ENCODE measurements at places on chromosomes 1 and 21.
A peak's percentile ranks its signal among the peaks of the same experiment; 100 is the strongest.

GRCh38 chr1:112637254-112638109 lies 17.9 kb downstream of the CAPZA1 start:
- DNase-seq, result peak; percentile 50

DNA sequence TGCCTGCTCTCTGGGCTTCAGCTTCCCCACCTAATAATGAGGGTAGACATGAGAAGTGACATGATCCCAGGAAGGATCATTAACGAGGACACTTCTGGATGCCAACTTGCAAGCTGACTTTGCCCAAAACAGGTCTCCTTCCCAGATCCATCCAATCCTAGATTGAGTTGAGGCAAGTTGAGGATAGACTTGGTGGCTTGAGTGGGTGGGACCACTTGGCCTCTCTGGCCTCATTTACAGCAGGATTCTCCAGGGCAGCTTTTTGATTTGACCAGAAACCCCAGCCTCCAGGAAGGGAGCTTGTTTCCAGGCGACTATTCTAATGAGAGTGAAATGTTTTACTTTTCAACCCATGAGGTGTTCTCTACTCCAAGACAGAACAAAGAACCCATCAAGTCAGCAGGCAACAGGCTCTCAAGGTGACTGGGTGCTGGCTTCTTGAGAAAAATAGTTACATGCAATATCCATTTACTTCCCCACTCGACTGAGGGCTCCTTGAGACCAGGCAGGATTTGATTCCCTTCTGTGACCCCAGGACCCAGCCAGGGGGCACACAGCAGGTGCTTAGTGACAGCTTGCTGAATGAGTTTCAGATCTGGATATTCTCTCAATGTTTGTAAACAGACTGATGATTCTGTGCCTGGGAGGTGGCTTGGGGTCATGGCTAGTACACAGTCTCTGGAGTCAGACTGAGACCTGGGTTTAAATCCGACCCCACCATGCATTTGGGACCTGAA lies 128.2 kb downstream of the DMRTB1 start:
- DNase-seq, result no peak

GRCh38 chr1:24964811-24965570 lies 34.9 kb upstream of the RUNX3 start:
- no peak for DNase-seq

DNA sequence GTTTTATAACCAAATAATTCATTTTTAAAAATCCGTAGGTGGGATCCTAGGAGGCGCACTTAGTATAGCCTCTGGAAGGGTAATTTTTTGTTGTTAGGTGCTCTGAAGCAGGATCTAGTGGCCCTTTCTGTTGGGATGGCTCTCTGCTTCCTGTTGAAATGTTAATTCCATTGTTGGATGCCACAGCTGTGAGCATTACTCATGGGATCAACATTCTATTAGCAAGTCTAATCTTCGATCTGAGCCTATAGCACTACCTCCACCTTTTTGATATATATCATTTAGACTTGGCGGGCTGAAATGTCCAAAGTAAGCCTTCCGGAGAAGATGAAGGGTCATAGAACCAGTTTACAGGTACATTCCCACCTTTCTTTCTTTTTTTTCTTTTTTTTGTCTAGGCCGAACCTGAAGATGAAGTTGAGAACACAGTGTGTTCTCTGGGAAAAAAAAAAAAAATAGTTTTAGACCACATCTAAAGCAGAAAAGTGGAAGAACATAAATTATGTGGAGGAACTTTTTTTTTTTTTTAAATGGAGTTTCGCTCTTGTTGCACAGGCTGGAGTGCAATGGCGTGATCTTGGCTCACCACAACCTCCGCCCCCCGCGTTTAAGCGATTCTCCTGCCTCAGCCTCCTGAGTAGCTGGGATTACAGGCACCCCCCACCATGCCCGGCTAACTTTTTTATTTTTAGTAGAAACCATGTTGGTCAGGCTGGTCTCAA lies 1.4 kb downstream of the CXADR start:
- peak; percentile 41 for DNase-seq

DNA sequence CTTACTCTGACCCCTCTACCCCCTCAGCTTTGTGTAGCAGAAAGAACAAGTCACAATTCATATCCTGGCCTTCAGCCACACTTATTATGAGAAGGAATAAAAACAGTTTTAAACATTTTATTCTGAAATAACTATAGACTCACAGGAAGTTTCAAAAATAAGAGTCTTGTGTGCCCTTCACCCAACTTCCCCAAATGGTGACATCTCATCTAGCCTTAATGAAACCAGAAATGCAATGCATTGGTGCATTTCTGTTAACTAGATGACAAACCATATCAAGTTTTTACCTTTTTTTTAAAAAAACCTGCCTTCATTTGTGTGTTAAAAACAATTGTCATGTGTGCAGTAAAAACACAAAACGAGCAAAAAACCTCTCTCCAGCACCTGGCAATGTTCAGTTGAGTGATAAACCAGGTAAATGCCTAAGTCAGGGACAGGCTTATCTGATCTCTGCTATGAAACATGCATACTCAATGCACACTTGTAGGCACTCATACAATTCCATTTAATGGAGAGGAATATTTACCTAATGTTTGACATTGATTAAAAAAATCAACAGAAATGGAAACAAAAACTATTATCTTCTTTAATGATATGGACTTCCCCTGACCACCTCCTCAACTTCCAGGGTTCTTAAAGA lies 51.5 kb downstream of the SH3BGR start:
- no peak for DNase-seq

DNA sequence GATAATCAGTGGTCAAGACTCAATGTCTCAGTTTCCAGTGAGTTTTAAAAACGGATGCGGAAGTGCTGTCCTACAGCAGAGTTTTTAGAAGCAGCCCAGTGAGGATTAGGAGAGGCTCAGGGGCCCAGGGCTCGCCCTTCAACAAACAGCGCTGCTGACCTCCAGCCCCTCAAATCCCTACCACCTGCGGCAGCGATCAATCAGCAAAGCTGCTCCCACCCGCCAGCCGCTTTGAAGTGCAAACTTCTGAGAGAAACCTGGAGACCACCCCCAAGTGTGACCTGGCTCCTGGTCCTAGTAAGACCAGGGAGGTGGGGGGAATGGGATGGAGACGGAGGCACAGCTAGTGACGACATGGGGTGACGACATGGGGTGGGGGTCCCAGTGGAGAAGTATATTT lies 14.4 kb downstream of the ZBTB17 start:
- DNase-seq, result no peak

DNA sequence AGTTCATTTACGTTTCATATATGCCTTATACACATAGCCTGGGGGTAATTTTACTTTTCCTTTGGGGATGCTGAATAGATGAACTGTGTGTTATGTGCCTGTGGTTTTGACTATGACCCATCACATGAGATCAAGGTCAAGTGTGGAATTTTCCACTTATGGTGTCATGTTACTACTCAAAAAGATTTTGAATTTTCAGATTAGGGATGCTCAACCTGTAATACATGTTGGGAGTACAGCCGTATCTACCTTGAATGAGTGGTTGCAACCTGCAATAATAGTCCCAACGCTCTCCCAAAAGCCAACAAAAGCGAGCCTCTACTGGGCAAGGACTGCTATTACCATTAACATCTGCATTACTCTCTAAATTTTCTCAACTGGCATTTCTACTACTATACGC lies 68.5 kb upstream of the SDC3 start:
- peak; percentile 22 for DNase-seq

DNA sequence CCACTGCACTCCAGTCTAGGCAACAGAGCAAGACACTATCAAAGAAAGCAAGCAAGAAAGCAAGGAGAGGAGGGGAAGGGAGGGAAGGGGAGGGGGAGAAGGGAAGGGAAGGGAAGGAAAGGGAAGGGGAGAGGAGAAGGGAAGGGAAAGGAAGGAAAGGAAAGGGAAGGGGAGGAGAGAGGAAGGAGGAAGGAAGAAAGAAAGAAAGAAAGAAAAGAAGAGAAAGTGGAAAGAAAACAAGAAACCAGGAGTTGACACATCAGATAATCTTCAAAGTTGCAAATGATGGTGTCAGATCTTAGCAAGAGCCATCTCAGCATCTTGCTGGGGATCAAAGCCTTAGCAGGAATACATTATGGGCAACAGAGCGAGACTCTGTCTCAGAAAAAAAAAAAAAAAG lies 14.9 kb upstream of the CDA start:
- DNase-seq, result no peak

- DNase-seq, result no peak
Measured at GRCh38 chr1:65341381-65341780, 32.0 kb downstream of the DNAJC6 start.

GRCh38 chr1:153795934-153796785 lies 21.0 kb downstream of the SLC27A3 start:
- DNase-seq, result no peak

- no peak for DNase-seq
Measured at GRCh38 chr1:4175566-4176405, 275.7 kb upstream of the C1orf174 start.

DNA sequence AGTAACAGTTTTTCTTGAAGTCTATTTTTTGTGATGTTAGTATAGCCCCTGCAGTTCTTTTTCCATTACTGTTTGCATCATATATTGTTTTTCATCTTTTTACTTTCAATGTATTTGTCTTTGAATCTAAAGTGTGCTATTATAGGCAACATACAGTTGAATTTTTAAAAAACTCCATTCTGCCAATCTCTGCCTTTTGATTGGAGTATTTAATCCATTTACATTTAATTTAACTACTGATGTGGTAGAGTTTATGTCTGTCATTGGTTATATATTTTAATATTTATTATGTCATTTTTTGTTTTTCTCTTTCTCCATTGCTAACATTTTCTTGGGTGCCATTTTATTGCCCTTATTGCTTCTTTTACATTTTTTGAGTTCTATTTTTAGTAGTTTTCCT lies 296.3 kb downstream of the HMCN1 start:
- no peak for DNase-seq

GRCh38 chr1:219490566-219490965 lies 122.3 kb downstream of the ZC3H11B start:
- DNase-seq, result no peak

DNA sequence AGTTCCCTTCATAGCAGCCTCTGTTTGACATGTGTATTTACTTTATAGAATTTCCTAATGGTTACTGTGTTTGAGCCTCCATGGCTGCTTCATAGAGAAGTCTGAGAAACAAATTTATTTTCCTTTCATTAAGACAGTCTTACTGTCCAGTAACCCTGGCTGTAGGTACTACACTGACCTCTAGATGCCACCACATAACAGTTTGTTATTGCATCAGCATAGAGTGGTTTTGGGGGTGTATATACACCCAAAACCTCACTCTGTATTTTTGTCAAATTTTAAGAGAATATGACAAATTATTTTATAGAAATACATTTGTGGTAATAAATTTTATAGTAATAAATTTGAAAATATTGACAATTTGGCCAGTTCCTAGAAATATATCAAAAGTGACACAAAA lies 57.3 kb downstream of the OBSCN start:
- DNase-seq, result peak; percentile 39

DNA sequence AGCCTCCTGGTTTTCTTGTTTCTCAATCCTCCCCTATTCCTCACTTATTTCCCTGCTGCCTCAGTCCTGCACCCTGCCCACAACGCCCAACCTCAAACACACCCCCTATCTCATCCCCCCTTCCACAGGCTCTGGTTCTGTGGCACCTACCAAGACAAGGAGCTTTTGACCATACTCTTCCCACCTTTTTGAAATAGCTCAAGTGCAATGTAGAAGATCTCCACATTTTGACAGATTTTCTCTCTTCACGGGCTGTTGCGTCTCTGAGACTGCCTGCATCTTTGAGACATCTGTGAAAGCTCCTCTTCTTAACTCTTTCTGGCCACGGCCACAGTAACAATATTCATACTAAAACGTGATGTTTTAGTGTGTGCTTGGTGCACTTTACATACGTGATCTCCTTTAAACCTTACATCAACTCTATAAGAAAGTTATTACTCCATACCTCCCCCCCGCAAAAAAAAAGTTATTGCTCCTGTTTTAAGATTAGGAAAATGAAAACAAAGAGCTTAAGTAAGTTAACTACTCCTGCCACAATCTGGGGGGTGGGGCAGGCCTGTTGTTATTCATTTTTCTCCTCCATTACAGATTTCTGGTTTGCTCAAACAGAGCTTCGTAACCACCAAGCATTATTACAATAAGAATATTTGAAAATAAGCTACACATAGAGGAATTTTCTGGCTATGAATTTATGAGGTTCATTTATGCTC lies 1.8 kb upstream of the SERBP1 start:
- no peak for DNase-seq

DNA sequence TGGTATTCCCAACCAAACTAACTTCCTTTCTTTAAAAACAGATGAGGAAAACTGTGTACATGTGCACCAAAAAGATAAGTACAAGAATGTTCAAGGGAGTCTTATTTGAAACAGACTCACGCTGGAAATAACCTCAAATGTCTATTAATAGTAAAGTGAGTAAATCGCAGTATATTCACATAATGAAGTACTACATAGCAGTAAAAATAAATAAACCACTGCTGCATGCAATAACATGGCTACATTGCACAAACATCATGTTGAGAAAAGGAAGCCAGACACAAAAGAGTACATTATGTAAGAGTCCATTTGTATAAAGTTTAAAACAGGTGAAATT lies 5.2 kb upstream of the DENND2D start:
- DNase-seq, result peak; percentile 35

DNA sequence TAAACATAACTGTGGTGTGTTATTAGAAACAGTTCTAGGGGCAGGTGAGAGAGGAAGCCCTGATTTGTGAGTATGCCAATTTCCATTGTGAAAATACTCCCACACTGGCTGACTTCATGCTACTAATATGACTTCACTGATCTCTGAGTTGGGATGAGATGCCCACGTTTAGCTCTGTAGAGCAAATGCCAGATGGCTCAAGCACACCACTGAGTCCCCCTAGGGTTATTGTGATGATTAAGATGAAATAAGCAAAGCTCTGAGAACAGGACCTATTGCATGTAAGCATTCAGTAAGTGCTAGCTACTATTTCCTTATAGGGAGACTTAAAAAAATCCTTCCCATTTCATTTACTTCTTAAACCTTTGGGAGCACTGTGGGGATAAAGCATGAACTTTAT lies 117.6 kb downstream of the CENPF start:
- DNase-seq, result peak; percentile 24

DNA sequence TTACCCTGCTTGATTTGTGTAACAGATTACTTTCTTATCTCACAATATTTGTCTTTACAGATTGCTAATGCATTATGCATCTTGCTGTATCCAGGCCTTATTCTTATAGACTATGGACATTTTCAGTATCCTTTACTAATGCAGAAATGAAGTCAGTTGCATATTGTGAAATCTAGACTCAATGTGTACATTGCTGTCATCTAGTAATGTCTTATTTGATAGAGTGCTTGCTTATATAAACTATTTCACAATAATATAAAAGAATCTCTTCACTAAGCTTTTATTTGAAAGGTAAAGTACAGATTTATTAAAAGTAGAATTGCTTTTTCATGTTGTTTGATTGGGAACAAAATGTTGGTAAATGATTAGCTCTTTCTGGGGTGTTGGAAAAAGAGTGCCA lies 39.6 kb downstream of the ALG6 start:
- DNase-seq, result peak; percentile 2

All from fibroblast of pulmonary artery (primary cell).